ENCODE measurements at places on chromosomes 1 and 21.

- DNase-seq = no peak
These were observed 18.5 kb downstream of the ETS2 start for GRCh38 chr21:38824124-38824822.

DNA sequence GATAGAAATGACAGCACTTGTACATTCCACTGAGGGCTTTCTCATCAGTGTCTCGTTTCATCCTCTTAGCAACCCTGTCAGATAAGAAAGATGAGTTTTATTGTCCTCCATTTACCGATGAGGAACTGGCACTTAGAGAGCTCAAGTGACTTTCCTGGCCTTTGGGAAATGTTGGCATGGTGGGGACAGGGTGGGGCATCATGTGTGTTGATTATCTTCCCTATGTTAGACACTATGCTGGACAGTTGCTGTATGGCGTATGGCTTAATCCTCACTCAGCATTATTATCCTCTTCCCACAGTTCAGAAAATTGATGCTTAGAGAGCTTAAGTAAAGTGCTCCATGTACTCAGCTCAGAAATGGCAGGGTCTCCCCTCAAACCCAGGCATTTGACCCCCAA lies 163.2 kb downstream of the CAMTA1 start:
- no peak for DNase-seq

GRCh38 chr1:214688891-214689290 lies 85.9 kb downstream of the CENPF start:
- DNase-seq = no peak

DNA sequence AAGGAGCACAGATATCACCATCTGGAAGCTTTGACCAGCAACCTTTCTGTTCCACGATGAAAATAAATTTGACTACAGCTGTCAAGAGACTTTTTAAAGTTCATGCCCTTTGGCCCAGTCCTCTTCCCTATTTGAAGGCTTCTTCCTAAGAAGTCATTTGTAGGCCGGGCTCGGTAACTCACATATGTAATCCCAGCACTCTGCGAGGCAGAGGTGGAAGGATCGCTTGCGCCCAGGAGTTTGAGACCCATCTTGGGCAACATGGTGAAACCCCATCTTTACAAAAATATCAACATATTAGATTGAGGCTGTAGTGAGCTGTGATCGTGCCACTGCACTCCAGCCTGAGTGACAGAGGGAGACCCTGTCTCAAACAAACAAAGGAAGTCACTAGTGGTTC lies 58.3 kb upstream of the IFFO2 start:
- DNase-seq = no peak

- no peak for DNase-seq
These were observed 221.5 kb upstream of the SGIP1 start for GRCh38 chr1:66312271-66312990.

DNA sequence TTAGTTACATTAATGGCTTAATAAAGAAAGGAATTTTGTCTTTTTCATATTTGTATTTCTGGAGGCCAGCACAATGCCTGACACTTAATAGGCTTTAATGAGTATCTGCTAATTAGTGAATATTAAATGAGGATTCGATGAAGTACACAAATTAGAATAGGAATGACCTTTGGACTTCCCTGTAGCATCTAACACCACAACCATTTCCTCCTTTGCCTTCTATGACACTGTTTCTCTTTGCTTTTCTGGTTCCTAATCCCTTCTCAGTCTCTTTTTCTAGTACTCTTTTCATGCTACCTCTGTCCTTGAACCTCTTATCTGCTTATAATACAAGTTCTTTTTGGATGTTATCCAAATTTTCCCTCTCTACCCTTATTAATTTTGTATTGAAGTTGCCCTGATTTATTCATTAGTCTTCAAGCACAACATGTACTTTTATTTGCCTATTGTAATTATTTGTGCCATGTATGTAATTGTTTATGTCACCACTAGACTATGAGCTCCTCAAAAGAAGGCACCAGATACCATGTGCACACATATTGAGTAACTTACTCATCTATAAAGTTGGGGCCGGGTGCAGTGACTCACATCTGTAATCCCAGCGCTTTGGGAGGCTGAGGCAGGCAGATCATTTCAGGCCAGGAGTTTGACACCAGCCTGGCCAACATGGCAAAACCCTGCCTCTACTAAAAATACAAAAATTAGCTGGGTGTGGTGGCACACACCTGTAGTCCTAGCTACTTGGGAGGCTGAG lies 23.8 kb downstream of the RPS27 start:
- no peak for DNase-seq

GRCh38 chr1:224565186-224565585 lies 50.9 kb upstream of the CNIH3 start:
- DNase-seq = no peak

DNA sequence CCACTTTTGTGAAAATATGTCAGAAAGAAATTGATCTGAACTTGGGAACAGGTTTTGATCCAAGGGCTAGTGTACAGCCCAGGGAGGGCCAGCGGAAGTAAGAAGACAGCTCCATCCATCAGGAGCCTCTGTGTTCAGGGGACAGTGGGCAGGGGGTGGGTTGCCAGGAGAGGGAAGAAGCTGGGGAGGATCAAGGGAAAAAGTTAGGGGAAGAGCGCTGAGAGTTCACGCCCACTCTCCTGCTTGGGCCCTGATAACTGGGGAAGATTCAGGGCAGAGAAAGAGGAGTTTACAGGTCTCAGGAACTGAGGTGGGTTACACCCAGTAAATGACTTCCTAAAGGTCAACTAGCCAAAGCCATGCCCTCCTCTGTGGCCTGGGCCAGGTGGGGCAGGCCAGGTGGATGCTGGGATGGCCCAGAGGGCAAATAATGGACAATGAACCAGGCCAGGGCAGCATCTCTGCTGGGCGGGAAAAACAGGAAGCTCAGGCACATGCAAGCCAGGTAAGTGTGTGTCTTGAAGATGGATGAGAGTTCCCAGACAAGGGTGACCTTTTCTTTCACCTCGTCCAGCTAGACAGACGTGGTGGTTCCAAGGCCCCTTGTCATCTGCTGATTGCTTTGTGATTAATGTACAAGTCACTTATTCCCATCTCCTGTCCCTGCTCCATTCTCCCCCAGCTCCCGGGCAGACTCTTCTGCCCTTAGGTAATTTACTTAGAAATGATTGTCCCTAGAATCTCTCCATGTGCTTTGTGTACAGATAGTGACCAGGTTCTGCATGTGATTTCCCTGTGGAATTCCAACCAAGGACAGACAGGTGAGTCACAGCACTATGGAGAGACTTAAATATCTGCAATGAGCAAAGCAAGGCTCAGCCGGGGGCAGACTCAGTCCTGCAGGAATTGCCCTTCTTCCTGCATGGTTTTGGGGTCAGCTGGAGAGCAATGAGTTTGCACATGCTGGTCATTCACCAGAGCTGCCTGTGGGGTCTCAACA lies 57.0 kb downstream of the MDM4 start:
- DNase-seq = no peak

DNA sequence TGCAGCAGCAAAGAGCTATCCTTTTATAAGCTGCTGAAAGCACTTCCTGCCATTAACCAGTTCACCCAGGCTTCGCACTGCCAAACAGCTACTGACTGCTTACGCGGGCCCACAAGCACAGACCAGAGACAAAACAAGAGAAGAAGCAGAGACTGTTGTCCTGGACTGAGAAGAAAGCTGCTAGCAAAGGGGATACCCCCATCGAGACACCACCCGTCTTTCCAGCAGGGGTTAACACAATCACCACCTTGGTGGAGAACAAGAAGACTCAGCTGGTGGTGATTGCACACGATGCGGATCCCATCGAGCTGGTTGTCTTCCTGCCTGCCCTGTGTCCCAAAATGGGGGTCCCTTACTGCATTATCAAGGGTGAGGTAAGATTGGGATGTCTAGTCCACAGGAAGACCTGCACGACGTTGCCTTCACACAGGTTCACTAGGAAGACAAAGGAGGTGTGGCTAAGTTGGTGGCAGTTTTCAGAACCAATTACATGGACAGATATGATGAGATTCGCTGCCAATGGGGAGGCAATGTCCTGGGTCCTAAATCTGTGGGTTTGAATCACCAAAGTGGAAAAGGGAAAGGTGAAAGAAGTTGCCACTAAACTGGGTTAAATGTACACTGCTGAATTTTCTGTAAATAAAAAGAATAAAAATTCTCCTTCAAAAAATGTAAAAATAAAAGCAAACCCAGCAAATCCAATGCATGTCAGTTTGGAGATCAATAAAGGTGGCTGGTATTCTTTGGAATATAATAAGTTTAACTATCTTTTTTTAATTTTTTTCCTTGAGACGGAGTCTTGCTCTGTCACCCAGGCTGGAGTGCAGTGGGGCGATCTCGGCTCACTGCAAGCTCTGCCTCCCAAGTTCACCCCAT lies 1.2 kb downstream of the FMO5 start:
- DNase-seq = no peak

DNA sequence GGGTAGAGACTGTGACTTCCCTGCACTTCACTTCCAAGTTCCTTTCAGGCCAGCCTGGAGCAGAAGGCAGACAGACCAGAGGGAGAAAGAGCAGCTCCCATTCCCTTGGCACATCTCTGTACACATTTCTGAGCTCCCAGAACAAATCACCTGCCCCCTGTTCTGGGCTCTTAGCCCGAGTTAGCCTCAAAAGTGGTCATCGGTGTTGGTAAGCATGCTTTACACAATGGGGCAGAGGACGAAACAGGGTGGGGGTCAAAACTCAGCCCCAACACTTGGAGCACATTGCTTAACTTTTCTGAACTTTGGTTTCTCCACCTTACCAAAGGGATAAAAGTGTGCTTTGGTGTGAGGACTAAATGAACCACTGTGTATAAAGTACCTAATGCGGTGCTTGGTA lies 98.7 kb downstream of the DAB1 start:
- no peak for DNase-seq

DNA sequence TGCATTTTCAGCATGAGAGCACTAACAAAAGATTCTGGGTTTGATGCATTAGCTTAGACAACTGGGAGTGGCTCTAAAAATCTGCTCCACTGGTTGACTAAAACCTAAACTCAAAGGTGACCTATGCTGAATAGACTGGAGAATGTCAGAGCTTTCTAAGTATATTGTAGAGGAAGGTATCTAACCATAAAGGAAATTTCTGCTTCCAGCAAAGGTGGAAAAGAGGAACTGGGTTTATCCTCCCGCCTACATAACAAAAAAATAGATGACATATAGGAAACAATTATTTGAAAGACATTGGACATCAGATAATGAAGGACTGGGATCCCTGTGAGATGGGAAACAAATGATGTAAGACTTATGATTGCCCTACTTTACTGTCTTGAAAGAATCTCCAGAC lies 35.8 kb upstream of the CR2 start:
- DNase-seq = no peak

DNA sequence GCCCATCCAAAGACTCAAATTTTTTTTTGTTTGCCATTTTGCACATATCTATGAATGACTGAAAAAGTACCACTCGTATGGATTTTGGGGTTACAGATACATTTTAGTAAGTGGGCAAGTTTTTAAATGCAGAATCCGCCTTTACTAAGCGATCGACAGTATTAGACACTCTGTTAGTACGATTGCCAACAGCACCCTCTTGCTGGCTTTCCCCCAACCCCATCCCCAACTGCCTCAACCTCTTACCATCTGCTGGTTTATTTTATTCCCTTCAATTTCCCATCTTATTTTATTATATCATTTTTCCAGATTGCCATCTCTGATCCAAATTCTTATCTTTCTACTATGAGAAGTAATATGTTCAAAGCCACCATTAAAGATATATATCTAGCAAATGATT lies 244.8 kb downstream of the LRRIQ3 start:
- DNase-seq = no peak

DNA sequence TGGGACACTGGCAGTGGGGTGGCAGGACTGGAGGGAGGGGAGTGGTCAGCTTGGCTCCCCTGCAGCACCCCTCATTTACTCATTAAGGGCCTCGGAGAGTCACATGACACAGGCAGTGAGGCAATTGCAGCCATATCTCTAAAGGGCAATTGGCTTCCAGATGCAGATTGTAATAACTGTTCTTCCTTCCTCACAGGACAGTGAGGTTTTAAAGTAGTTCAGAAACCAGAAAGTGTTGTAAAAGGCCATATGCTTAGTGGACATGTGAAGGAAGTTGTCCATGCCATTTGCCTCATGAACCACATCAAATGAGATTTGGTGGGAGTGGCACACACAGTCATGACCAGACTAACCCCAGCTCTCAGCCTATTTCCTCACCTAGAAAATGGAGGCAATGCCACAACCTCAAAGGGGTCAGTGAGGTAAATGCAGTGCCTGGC lies 11.1 kb downstream of the MTX1 start:
- no peak for DNase-seq

- no peak for DNase-seq
These were observed 7.4 kb upstream of the ARHGAP29 start for GRCh38 chr1:94244816-94245215.

GRCh38 chr1:245168906-245169305 lies 14.1 kb downstream of the KIF26B start:
- DNase-seq = no peak

DNA sequence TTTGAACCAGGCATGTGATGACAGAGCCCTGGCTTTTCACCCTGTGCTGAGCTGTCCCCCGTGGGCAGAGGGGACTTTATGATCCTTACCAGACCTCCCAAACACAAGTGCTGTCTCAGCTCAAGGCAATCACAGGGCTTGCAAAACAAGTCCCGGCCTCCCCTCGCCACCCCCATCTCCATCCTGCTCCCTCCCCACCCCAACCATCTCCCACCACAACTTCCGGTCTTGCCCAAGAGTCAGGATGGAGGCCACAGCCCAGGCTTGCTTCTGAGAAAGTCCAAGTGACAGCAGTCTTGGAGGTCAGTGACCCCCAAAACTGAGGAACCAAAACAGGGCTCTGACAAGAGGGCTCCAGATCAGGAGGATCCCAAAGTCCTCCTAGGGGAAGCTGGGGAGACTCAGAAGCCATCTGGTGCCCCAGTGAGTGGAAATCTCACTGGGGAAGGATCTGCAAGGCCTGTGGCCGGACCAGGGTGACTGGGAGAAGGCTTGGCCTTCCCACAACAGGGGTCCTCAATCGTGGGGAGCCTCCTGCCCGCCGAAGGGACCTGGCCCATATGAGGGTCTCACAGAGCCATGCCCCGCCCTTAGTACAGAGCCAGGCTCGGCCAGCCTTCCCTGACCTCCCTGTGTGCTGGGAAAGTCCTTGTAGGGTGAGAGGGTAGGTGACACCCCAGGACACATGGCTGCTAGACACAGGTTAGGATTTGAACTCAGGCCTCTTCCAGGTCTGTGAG lies 4.5 kb upstream of the SDC3 start:
- no peak for DNase-seq

DNA sequence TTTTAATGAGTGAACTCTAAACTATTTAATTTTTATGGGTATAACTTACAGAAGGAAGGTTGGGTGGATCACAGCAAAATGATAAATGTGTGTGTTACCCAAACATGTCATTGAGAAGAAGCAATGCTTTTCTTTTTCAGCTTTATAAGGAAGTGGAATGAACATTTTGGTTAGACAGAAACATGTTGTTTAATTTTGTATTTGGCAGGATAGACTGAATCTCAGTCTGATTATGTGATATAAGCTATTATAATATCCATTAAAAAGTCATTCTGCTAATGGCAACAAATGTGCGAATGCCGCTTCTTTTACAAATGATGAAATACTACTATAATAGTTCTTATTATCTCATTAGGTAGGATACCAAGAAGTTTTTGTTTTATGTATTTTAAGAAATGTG lies 281.9 kb upstream of the ZRANB2 start:
- DNase-seq = no peak

GRCh38 chr1:39877231-39877778 lies 6.0 kb downstream of the TRIT1 start:
- DNase-seq = no peak

Measured in activated T-cell treated with anti-CD3 and anti-CD28 coated beads for 48 hours (primary cell).